ENCODE measurements at places on chromosomes 7 and 10. TPM values are rescaled to one million over a fixed set of nuclear protein-coding genes. Genes with fewer than 3 reads are reported as not detected.

DNA sequence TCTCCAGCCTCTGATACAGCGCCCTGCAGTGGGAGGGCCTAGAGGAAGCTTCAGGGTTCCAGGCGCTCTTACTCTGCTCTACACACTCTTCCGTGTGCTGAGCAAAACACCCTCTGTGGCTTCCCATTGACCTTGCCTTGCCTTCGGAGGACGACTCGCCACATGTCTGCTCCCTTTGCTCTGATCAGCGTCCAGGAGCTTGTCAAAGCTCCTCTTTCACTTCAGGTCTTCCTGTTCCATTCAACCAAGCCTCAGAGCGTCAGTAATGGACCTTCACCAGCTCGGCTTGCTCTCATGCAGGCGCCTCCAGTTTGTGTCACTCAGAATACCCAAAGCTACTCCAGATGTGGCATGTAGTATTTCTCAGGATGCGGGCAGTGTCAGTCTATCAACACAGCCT lies 173.9 kb downstream of the ARID5B start:
- DNase-seq, result no peak

The DLX6 gene
- polyA plus RNA-seq, result 0.04 TPM

DNA sequence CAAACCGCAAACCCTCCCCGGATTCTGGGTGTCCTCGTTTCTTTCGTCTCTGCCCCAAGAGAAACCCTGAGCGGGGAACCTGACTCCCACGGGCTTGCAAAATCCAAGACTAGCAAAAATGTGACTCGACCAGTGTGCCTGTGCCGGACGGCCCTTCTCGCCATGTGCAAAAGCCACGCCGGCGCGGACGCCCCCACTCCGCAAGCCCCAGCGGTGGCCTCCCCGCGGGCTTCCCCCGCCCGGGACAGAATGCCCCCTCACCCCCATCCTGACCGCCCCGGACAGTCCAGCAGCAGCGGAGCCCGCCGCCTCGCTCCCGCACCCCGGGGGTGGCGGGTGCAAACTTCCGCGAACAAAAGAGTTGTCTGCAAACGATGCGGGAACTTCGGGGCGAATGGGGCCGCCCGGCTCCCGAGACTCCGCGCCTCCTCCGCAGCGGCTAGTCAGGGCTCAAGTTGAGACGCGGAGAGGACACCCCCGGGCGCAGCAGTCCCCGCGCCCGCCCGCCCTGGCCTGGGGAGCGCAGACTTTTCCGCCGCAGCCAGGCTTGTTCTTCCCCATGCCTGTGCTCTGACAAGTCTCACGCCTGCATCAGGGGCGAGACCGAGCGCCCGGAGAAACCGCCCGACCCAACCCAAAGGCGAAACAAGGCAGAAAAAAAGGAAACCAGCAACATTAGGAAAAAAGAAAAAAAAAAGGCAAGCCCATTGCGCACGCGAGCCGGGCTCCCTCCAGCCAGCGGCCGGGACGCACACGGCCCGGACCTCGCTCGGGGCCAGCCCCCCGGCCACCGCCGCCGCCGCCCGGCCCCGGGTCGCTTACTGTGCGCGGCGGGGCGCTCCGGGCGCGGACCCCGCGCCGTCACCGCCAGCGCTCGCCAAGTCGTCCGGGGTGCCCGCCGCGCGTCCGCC lies 732 bp downstream of the FAM53B start:
- DNase-seq, result no peak

The FAM24B gene
- polyA plus RNA-seq, result 4.1 TPM

DNA sequence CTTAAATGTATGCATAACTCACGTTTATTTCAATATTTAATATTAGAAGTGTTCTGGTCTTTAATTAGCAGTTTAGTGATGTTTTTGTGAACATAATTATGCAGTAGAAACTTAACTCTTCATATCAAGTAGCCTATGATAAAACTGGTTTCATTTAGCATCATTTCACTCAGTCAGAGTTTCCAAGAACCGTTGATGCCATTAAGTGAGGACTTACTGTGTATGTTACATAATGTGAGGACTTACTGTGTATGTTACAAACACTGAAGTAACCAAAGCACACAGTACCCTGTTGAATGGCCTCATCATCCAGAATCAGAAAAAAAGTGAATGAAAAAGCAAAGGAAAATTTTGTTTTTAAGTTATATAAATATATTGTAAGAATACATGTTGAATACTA lies 32.9 kb upstream of the PBLD start:
- DNase-seq, result no peak

DNA sequence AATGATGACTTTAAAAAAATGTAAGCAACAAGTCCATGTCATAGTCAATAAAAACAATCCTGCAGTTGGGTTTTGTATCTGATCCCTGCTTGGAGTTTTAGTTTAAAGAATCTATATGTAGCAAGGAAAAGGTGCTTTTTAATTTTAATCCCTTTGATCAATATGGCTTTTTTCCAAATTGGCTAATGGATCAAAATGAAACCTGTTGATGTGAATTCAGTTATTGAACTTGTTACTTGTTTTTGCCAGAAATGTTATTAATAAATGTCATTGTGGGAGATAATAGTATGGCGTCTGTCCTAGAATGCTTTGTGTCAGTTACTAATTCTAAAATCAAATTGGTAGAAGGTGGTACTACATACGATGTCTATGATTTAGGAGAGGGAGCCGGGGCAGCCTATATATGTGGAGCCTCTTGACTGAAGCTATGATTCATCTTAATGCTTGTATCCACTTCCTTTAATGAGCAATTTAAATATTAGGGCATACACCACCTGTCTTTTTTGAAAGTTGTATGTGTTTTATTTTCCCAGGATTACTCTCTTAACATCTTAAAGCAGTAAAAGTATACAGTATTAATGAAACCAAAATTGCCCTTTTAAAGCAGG lies 10.3 kb upstream of the PBLD start:
- no peak for DNase-seq

The CPA1 gene
- polyA plus RNA-seq, result 2.1 TPM

DNA sequence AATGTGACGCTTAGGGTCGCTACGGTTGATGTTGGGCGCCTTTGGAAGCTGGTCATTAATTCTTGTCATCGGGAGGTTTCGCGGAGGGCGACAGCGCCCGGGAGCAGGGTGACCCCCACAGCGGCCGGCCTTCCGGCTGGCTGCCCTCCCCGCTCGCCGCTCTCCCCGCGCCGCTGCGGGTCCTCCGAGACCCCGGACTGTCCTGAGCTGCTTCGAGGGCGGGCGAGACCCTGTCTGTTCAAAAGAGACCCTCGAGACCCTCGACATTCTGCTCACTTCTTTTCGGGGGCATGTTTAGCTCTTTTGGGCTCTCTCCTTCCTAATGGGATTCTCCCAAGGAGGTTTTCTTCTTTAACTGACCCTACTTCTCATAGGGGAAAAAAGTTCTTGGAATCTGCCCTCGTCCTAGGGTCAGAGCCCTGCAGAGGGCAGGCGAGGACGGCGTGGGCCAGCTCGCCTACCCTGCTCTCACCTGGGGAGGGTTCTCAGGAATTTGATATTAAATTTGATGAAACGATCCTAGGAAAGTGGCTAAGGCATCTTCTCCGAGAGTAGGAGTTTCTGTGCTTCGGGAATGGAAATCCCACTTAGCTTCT lies 257.0 kb downstream of the OTUD1 start:
- DNase-seq, result no peak

The LEP gene
- 0.01 TPM for polyA plus RNA-seq

DNA sequence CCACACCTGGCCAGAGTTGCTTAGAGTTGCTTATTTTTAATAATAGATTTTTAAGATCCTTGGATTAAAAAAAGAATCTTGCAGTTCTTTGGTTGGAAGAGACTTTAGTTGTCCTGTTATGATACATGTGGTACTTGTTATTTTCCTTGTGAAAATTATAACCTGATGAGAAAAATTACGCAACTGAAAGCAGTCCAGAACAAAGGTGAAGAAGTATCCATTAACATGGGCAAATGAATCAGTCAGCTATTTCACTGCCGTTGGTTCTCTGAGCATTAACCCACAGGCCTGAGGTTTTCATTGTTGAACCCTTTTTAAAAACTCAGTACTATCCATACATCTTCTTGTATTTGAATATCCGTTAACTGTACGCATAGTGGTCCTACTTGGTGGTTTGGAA lies 68.2 kb downstream of the GALNT11 start:
- peak; percentile 24 for DNase-seq

GRCh38 chr10:132721725-132722124 lies 64.2 kb downstream of the NKX6-2 start:
- DNase-seq, result no peak

The SPDYE2B gene
- 1.0 TPM for polyA plus RNA-seq

GRCh38 chr7:101087334-101088068 lies 2.2 kb downstream of the TRIM56 start:
- no peak for DNase-seq

GRCh38 chr10:107091126-107091525 lies 73.4 kb downstream of the SORCS1 start:
- no peak for DNase-seq

GRCh38 chr7:3747467-3747866 lies 446.4 kb downstream of the SDK1 start:
- no peak for DNase-seq

The BAIAP2L1 gene
- polyA plus RNA-seq, result 30.3 TPM

DNA sequence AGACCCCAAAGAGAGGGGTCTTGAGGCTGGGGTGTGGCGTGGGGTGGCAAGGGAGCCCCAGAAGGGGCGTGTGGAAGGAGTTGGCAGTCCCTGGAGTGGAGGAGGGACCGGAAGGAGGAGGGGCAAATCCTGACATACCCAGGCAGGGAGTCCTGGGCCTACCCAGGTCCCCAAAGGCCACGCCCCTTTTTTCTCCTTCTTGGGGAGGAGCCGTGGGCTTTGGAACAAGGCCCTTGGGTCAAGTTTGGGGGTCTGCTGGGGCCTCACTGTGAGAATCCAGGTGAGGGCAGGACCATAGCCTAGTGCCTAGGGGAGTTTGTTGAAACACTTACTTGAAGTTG lies 1.2 kb upstream of the SMARCD3 start:
- no peak for DNase-seq

Data from large intestine (tissue), 12 donors.